Stimulated activated CD4-positive, alpha-beta T cell treated with anti-CD3 and anti-CD28 coated beads, TNF-alpha, amount 100 ng/mL, for 4 hours (primary cell): ENCODE measurements at places on chromosomes 16 and 17.

GRCh38 chr16:50059669-50060068 is 6.1 kb upstream of the HEATR3 start:
- no peak for DNase-seq

DNA sequence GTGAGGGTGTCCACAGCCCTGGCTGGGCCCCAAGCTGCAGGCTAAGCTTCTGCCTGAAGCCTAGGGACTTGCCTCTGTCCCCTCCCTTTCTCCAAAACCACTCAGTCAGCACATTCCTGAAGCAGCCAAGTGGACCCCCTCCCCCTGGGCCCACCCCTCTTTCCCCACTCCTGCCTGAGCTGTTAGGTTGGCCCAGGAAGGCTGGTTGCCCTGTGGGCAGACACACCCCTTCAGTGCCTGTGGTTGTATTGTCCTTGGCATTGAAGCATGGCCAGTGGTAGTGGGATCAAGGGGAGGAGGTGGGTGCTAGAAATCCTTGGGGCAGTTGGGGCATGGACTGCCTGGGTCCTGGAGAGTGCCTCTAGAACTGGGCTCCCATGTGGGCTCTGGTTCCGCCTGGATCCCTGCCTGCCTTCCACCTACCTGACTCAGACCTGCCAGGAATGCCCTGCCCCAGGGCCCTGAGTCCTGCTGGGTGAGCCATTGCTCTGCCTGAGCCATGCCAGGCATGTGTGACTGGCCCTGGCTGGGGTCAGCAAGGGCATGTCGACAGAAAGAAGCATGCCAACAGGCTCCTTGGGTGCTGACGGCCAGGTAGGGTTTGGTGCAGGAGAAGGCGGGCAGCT is 2.1 kb downstream of the TRAF4 start:
- DNase-seq = no peak

DNA sequence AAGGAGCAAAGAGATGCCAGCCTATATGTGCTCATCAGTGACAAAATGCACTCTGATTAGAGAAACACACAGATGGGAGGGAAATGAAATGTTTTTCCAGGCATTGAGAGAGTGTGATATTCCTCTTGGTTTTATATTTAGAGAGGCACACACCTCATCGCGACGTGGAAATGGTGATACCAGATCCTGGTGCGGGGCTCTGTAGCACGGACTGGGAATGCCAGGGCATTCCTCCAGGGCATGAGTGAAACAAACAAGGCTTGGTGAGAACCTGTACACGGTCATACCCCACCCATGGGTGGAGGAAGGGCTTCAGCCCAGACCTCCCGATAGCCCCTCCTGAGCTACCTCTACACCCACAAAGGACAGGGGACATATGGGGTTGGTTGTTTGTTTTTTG is 280.2 kb downstream of the C16orf95 start:
- DNase-seq = no peak

DNA sequence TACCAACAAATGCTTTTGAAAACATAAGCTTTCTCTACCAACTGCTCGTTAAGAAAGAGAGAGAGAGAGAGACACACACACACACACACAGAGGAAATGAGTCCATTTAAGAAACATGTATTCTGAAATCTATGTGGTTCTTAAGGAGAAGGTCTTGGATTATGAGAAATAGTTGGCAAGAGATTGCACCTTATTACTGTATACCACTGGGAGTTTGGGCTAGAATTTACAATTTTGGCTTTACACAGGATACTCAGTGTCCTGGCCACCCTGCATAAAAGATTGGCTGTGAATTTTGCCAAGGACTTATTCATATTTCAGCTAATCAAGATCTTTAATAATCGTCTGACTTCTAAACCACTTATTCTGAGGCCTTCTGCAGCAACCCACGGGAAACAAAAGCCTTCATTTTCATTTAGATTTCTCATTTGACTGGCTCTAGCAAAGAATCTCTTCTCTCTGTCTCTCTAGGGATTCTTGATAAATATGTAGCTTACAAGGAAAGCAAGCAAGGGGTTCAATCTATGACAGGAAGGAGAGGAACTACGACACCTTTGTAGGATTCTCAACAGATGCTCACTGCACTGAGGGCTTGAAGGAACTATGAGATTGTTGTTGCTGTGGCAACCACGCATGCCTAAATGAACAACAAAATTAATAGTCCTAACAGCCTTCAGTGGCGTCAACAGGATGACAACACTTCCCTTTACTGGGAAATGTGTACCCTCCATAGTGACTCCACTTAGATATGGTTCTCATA is 75.3 kb upstream of the GNAO1 start:
- DNase-seq = no peak
